ENCODE measurements at places on chromosomes 3 and 15.
A peak's percentile ranks its signal among the peaks of the same experiment; 100 is the strongest.

DNA sequence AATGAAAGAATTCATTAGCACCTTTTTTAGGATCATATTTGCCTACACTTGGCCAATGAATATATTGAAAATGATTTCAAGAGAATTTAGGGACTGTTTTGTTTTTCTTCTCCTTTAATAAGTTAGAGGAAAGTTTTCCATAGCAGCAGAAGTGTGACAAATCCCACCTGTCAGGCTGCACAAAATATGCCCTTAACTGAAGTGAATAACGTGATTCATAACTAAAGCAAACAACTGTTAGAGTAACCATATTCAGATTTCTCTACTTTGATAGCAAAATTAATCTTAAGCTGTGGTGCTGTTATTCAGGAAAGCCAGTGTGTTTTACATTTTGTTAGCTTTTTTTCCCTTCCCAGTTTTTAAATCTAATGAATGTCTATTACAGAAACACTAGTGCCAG is 121.4 kb downstream of the HCN4 start:
- no peak for DNase-seq

GRCh38 chr3:144415492-144415891 is 443.9 kb downstream of the DIPK2A start:
- DNase-seq = no peak

DNA sequence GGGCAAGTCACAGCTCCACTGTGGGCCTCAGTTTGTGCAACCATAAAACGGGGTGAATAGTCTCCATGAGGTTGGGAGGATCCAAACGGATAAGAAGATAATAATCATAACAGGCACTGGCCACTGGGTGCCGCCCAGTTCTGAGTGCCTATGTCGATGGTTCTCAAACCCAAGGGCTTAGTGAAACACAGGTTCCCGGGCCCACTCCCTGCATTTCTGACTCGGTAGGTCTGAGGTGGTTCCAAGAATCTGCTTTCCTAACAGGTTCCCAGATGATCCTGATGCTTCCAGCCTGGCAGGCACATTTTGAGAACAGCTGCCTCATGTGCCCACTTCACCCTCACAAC is 21.2 kb downstream of the ALS2CL start:
- DNase-seq = no peak

DNA sequence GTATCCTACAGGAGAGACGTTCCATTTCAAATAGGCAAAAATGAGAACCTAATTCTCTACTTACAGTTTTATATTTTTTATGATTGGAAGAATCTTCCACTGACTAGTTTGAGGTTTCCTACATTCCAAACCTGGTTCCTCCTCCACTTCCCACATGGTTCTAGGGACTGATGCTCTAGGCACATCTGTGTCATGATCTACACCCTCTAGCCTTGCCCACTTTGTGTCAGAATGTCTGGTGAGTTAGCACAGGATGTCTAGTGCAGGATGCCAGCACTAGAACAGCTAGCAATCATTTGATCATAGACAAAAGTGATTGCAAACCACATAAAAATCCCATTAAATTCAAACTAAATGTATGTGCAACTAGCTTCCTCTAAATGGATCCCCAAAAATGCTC is 26.7 kb upstream of the FILIP1L start:
- DNase-seq = no peak

- no peak for DNase-seq
Measured at GRCh38 chr3:150061288-150062024, 90.8 kb upstream of the PFN2 start.

- no peak for DNase-seq
Measured at GRCh38 chr3:135970506-135971116, 5.1 kb downstream of the PPP2R3A start.

DNA sequence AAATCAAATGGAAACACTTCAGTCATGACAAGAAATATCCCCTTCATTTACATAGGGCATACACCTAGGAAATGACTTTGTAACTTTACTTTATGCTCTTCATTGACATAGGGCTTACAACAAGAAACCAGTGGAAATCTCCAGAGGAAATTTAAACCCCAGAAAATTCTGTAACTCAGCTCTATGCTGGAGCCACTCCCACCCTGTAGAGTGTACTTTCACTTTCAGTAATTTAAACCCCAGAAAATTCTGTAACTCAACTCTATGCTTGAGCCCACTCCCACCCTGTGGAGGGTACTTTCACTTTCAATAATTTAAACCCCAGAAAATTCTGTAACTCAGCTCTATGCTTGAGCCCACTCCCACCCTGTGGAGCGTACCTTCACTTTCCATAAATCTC is 987.1 kb upstream of the CADM2 start:
- DNase-seq = no peak

- no peak for DNase-seq
Measured at GRCh38 chr3:141754032-141754431, 9.2 kb upstream of the GRK7 start.

- no peak for DNase-seq
Measured at GRCh38 chr15:68623301-68623892, 44.6 kb downstream of the CORO2B start.

DNA sequence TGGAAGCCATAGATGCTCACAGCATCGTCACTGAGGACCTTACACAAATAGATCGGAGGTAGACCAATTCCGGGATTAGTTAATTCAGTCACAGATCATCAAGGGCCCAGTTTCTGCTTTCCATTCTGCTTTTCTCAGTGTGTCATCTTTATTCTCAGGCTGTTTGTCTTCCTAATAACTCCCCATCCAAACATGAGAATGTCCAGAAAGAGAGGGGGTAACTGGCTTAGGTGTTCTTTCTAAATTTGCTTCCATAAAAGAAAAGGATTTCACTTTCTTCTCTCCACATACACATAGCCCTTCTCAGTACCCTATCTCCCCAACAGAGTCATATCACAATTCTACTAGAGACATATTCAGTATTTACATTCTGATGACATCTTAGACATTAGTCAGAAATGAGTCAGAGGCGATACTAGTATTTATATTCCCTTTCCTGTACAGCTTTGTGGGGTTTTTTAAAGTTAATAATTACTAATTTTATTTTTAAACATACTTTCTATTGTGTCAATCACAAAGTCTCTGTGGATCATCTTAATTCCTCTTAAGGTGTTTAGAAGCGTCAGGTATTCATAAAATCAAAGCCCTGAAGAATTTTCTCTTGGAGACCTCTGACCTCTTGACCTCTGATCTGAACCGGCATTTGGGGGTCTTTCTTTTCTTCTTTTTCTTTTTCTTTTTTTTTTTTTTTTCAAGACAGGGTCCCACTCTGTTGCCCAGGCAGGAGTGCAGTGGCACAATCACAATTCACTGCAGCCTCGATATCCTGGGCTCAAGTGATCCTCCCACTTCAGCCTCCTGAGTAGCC is 24.3 kb upstream of the IL12A start:
- no peak for DNase-seq

- DNase-seq = peak; percentile 92
Measured at GRCh38 chr15:77497110-77497737, 76.5 kb downstream of the HMG20A start.

DNA sequence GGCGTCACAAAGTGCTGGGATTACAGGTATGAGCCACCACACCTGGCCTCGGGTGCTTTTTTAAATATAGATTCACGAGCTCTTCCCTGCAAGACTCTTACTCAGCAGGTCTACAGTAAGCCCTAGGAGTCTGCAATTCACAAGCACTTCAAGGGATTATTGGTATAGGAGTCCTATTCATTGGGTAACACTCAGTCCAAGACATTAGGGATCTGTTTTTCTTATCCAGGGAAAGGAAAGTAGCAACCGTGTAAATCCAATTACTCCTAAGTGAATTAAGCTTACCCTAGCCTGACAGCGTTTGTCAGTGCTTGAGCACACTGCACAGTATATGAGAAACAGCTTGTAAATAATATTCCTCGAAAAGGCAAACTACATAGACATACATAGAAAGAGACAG is 109.9 kb downstream of the SENP2 start:
- DNase-seq = no peak

- DNase-seq = no peak
Measured at GRCh38 chr3:71662568-71662967, 62.6 kb downstream of the EIF4E3 start.

DNA sequence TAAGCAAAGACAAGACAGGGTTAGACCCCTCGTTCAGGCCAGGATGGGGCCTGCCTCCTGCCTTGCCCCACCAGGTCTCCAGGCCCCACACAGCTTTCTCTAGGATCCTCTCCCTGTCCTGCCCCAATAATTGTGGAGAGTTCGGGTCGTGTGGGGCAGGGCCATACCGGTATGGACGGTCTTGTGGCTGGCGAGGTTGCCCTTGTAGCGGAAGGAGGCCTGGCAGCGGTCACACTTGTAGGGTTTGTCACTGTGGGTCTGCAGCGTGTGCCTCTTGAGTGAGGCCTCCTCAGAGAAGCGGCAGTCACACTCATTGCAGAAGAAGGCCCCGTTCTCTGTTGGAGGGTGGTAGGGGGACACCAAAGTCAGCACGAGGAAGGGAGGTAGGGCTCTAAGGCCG is 18.7 kb downstream of the BCL6 start:
- DNase-seq = no peak

GRCh38 chr15:74845208-74845568 is 2.2 kb upstream of the ULK3 start:
- no peak for DNase-seq

DNA sequence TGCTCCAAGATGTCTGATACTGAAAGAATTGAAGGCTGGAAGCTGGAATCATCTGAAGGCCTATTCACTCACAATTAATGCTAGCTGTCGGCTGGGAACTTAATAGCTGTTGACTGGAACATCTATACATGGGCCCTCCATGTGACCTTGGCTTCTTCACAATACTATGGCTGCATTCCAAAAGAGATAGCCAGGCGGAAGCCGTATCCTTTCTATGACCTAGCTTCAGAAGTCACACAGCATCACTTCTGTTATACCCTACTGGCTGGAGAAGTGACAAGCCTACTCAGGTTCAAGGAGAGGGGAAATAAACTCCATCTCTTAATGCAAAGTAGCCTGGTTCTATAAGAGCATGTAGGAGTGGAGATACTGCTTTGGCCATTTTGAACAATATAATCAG is 50.9 kb upstream of the SPRED1 start:
- DNase-seq = no peak

DNA sequence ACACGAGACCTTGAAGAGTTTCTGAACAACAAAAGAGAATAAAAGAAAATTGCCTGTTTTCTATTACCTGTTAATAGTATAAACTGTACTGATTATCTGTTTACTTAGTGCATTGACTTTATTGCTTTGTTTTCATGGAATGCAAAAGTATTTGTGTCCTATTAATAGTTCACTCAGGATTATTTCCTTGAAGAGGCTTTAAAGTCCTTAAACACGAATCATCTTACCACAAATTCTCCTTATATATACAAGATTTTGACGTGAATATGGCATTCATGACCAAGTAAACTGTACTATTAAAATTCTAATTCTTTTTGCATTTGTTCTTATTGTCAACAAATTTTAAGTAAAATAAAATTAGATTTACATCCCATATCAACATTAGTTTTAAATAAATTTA is 513.0 kb downstream of the NTRK3 start:
- DNase-seq = no peak

GRCh38 chr3:114186501-114186900 is 7.6 kb upstream of the DRD3 start:
- no peak for DNase-seq

GRCh38 chr3:155391551-155391958 is 98.1 kb upstream of the STRIT1 start:
- DNase-seq = no peak

GRCh38 chr15:90340345-90340744 is 11.7 kb upstream of the ZNF774 start:
- no peak for DNase-seq

DNA sequence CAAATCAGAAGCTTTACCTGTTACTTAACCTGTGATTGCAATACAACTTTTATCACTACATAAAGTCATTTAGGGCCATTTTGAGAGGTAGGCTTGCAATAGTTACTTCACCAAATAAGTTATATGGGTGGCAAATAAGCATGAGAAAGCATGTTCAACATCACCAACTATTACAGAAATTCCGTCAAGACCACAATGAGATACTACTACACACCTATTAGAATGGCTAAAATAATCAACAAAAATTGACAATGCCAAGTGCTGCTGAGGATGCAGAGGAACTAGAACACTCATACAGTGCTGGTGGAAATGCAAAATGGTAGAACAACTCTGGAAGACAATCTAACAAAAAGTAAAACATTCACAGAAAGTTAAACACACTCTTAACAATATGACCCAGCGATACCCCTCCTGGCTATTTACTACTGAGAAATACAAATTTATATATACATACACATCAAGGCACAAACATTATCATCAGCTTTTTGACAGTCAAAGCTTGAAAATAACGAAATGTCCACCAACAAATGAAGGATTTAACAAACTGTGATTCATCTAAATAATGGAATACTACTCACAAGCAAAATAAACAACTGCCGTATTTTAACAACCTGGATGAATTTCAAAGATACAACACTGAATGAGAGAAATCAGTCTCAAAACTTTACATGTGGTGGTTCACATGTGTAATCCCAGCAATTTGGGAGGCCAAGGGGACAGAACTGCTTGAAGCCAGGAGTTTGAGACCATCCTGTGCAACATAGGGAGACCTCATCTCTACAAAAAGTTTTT is 82.9 kb downstream of the MYO9A start:
- no peak for DNase-seq

DNA sequence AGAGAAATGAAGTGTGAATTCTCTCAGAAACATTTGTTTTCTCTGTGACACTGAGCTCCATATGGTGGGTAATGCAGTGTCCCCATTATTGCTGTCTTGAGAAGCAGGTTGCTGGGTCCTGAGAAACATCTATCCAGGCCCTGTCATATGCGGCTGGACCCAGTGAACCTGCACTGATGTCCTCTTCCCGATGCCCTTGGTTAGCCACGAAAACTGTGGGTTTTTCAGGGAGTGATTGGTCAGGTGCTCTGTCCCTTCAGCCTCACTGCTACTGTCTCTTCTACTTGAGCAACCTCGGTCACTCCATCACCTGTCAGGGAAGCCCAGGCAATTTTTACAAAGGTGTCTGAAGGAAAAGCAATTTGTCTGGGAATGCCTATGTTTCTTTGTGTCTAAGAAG is 77.0 kb downstream of the SLC7A14 start:
- no peak for DNase-seq

Data from cerebellum (tissue), 4 donors.